ENCODE measurements at places on chromosomes 11 and 22.

DNA sequence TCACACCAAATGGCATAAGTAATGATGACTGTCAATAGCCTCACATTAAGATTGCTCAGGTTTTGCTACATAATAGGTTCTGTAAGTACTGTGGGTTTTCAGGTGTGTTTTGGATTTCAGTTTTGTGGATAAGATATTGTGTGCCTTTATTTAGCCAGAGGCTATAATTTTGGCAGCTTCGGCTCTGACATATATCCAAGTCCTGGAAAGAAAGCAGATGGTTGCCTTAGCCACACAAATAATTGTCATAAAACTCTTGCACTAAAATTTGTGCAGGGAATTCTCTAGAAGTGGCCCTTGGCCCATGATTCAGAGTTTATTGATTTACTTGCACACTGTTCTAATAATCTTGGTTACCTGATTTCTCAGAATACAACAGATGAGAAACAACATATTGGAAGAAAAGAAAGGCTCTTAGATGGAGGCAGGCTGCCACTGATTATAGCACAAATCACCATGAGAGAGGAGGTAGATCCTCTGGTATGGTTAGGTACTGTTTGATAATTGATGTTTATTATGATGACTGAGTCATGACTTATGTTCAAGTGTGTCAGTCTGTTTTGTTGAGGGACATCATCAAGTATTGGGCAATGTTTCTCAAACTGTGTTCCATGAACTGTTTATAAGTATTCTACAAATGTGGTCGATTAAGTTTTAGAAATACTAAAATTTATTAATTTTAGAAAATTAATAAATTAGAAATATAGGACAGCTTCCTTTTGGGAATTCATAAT, 9.6 kb downstream of the REXO2 start:
- no peak for DNase-seq

DNA sequence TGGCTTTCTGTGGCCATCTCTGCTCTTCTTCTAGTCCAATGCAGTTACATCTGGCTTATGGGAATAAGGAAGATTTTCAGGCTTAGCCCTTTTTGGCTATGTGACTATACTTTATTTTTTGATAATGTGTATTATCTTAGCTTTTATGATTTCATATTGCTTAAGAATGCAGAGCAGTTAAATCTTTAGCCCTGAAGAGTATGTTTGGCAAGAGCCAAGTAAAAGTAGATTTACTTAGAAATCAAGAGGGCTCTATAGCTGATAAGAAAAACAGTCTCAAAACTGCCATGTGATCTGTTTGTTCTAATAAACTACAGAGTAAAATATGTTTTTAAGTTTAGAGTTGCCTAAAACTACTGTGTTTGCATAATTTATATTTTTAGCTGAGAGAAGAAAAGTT, 61.2 kb downstream of the RNF169 start:
- DNase-seq = no peak

GRCh38 chr11:77038825-77039326, 4.7 kb downstream of the B3GNT6 start:
- no peak for DNase-seq

DNA sequence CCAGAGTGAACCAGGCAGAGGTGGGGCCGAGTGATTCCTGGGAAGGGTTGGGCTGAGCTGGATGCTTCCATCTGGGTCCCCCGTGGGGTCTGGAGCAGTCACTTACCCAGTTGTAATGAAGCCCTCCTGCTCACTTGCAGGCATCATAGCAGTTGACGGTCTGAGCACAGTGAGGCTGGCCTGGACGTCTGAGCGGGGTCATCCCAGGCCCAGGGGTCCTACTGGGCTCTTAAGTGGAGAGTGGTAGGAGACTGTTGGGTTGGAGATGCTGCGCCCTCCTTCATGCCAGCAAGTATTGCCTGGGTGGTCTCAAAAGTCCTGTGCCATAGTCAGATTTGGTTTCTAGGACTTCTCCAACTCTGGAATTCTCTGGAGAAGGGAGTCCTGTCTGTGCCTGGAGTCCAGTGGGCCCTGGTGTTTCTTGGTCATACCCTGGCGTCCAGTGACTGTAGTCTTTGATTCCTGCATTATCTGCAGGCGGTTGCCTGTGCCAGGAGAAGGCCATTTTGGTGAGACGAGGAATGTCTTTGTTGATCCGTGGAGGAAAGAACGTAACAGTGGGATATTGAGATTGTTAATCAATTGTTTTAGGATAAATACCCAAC, 82.3 kb downstream of the TBC1D22A start:
- no peak for DNase-seq

DNA sequence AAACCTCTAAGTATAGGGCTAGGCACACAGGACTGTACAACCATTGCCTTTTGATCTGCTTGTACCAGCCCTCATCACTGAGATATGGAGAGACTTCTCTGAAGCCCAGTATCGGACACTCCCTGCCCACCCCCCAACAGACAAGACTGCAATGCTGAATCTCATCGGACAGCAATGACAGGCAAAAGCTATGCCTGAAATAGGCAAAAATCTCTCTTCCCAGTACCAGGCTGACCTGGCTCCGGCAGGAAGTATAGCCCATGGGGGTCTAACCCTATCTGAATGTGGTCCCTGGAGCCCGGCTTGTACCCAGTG, 6.5 kb downstream of the RHOG start:
- DNase-seq = no peak

DNA sequence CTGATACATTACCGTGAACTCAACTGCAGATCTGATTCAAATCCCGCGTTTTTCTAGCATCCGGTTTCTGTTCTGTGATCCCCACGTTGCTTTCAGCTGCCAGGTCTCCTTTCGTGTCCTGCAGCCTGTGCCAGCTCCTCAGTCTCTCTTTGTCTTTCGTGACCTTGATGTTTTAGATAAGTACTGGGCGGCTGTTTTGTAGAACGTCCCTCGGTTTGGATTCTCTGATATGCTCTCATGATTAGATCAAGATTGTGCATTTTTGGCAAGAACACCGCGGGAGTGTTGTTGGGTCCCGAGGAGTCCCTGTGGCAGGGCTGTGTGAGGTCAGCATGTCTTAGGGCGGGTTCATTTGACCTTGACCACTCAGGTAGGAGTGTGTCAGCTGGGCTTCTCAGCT, 38.6 kb downstream of the KCNQ1 start:
- DNase-seq = no peak

GRCh38 chr11:123221096-123221561, 26.1 kb upstream of the CLMP start:
- DNase-seq = no peak

DNA sequence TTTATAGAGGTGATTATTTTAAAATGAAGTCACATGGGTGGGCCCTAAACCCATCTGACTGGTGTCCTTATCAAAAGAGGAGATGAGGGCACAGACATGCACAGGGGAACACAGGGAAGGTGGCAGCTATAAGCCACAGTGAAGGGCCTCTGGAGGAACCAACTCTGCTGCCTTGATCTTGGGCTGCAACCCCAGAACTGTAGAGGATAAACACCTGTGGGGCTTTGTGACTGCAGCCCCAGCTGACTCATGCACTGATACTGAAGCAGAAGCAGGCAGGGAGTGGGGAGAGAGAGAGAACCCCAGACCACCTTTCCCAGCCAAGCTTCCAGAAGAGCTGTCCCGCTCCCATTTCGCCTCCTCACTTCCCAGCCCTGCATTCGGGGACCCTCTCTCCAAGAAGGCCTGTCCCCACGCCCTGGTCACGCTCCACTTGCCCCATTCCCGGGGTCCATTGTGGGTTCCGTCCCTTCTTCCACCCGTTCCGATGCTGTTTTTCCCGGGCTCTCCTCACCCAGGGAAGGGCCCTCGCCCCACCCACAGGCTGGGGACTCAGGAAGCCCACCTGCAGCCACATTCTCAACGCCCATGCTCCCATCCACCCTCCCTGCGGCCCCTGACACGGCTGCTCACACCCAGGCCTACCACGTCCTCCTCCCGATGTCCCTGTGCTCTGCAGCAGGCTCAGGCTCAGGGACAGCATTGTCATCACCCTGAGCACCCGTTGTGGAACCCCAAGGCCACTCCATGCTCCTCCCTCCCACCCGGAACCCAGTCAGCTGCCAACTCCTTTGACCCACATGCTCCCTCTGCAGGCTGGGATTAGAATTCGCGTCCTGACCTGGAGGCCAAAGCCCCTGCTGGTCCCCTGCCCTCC, 90.8 kb upstream of the SHANK2 start:
- DNase-seq = no peak

Measured in Kasumi-1 (cell line).